Eye (tissue), 1 donor: ENCODE measurements at places on chromosomes 5 and 9.
A peak's percentile ranks its signal among the peaks of the same experiment; 100 is the strongest.

GRCh38 chr9:137227054-137227852, at the start of gene RNF224:
Gene RNF224 (plus strand): TSS chr9:137227502. CDS start chr9:137228336, 834 bp downstream.
- peak; percentile 91 for DNase-seq

DNA sequence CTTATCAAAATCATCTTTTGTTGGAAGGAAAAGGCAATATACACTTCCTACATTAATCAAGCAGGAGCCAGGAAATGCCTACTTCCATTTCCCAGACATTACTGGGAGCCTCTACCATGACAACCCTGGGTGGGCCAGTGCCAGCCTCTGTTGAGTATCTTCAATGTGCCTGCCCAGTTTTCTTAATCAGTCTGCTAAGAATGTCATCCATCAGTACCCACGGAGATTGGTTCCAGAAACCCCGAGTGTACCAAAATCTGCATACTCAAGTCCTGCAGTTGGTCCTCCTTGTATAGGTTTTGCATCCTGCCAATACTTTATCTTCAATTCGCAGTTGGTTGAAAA, 82.4 kb downstream of the MARCHF3 start:
- no peak for DNase-seq

- no peak for DNase-seq
These were observed 267.8 kb downstream of the MAT2B start for GRCh38 chr5:163773226-163773625.

- no peak for DNase-seq
These were observed 256.5 kb upstream of the CLINT1 start for GRCh38 chr5:158115468-158115867.

DNA sequence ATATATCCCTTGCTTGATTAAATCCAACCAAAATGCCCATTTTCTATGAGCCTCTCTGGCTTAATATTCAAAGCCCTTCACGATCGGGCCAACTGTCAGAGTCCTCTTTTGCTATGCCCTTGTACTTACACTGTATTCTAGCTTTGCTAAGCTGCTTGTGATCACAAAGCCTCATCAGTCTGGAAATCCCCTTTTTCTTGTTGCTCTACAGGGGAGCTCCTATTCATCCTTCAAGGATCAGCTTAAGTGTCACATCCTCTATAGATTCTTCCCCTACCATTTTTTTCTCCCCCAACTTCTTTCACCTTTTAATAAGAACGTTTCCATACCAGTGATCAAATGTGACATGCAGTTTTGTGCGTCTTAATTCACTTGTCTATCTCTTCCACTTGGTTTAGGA, 450.4 kb upstream of the CHD1 start:
- peak; percentile 45 for DNase-seq

- DNase-seq, result peak; percentile 39
These were observed 42.6 kb downstream of the NACC2 start for GRCh38 chr9:136052472-136052880.
